ENCODE measurements at places on chromosomes 1 and 21. TPM values are rescaled to one million over a fixed set of nuclear protein-coding genes. Genes with fewer than 3 reads are reported as not detected.

DNA sequence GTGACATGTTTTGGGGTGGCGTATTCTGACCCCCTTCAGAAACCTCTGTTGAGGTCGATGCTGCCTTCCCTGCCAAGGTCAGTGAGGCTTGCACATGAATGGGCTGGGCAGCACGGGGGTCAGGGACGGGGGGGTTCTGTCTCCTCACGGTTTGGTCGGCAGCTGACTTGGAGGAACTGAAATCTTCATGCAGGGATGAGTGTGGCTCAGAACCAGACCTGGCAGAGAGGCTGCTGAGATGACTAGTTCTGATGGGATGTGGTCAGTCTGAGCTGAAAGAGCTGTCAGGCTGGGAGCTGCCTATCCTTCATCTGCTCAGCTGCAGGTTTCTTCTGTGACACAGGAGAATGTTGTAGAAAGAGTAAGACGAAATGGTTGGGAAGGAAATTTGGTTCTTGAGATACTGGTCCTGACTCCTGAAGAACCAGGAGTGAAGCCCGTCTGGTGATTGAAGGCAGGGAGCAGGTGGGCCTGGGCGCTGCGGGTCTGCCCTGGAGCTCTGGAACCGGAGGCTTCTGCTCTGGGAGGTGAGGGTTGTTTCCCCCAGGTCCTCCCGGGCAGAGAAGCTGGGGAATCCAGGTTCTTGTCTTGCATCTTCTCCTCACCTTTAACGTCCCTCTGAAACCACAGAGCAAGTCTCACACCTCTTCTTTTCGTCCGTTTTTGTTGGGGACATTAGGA is 3.3 kb downstream of the SLX9 start:
- DNase-seq: no peak

- DNase-seq: no peak
These were observed 274.1 kb downstream of the FOXD2 start for GRCh38 chr1:47711848-47712492.

Gene CFHR1
- not detected for total RNA-seq

Gene ZNF678
- total RNA-seq: 3.9 TPM

Gene SERTAD4
- total RNA-seq: 5.2 TPM

Gene THAP3
- total RNA-seq: 14.6 TPM
